ENCODE measurements at places on chromosomes 11 and 22. TPM values are rescaled to one million over a fixed set of nuclear protein-coding genes. Genes with fewer than 3 reads are reported as not detected.

DNA sequence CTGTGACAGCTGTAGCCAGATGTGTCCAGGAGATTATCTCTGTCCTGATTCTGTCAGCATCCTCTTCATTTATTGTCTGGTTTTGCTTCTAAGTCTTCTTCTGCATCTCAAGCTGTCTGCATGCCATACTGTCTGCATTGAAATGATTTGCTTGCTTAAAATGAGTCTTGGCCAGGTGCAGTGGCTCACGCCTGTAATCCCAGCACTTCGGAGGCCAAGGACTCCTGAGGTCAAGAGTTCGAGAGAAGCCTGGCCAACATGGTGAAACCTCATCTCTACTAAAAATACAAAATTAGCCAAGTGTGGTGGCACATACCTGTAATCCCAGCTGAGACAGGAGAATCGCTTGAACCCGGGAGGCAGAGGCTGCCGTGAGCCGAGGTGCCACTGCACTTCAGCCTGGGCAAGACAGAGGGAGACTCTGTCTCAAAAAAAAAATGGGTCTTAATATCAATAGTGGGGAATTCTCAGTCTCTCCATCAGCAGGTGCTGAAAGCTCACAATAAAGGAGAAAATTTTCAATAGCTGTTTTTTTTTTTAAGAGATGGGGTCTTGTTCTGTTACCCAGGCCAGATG, 39.2 kb upstream of the AMPD3 start:
- DNase-seq: no peak
- H3K4me3 ChIP-seq: no peak overlapping the region
- peaks cover 7% of the 10 kb centered on the region for H3K4me1 ChIP-seq
- peaks cover 44% of the 10 kb centered on the region for H3K27me3 ChIP-seq
- H3K36me3 ChIP-seq: no peaks in the 10 kb centered on the region

DNA sequence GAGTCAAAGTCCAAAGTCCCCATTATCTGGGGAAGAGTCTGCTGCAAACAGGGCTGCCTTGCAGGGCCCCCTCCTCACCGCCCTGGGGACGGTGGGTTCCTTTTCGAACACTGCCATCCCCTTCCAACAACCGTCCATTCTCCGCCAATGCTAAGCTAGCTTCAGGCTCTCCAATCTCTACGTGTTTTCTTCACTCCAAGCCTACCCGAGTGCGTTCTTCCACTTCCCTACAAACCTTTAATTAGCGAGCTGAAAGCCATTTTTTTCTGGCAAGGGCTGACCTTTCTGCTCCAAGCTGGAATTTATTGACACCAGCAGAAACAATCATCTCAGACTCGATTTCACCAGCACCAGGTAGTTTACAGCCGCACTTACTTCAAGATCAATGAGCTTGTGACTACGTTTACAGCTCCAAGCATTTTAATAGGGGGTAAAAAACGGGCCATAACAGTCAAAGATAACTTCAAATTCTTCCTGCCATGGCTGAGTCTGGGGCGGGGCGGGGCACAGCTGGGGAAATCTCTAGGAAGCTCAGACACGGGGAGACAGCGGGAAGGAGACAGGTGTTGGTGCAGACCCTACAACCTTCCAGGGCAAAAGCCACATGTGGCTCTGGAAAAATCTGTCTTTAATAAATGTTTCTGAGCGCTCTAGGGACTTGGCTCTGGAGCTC, 82.2 kb downstream of the PHF21B start:
- H3K4me1 ChIP-seq: no peaks in the 10 kb centered on the region
- H3K36me3 ChIP-seq: no peaks in the 10 kb centered on the region
- DNase-seq: no peak

DNA sequence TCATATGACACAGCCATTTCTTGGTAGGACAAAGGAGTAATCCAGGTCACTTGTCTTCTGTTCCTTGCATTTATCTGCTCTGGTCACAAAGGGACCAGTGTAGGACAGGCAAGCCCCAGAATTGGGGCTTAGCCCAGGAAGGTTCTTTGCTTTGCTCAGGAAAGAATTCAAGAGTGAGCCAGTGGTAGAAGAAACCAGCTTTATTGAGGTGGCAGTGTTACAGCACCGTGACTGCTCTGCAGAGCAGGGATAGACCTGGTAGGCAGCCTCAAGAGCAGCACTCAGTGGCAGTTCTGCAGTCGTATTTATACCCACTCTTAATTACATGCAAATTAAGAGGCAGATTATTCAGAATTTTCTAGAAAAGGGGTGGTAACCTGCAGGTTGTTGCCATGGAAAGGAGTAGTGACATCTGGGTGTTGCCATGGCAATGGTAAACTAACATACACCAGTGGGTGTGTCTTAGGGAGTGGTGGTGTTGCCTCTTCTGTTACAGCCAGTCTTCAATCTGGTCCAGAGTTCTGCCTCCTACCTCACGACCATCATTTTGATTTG, 84.9 kb upstream of the RAB1B start:
- H3K4me1 ChIP-seq: no peaks in the 10 kb centered on the region
- no peaks in the 10 kb centered on the region for H3K27me3 ChIP-seq
- H3K27ac ChIP-seq: no peak overlapping the region
- no peaks in the 10 kb centered on the region for H3K36me3 ChIP-seq
- DNase-seq: no peak

FIBIN gene
- total RNA-seq: not detected

GPR83 gene
- 0.07 TPM for total RNA-seq
